ENCODE measurements at places on chromosomes 5 and 9. TPM values are rescaled to one million over a fixed set of nuclear protein-coding genes. Genes with fewer than 3 reads are reported as not detected.

DNA sequence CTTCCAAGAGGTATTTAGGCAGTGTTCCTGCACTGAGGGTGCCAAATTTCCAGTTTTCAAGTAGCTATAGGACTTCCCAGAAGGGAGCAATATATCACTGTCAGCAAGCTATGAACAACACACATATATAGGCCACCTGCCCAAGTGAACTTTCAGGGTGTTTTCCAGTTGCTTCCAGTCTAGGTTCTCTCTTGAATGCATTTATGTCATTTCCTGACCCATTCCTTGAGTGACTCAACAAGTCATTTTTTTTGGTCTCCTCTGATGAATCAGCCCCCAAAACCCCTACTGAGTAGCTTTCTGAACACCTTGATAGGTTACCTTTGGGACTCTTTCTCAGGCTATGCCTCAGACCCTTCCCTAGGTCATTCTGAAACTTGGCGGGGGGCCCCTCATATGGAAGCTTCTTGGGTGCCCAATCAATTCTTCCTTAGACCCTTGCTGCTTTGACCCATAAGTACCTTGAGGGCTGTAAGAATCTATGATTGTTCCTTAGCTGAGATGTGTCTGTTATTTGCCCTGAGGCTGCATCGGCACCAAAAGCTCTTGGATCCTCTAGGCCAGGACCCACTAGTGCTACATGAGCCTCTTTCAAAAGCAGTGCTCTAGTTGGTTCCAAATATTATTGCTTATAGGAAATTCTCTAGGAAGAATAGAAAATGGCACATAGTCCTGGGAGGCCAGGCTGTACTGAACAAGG lies 12.4 kb downstream of the DNAJB5 start:
- DNase-seq: no peak

- DNase-seq: no peak
These were observed 15.1 kb downstream of the RABGAP1 start for GRCh38 chr9:122955961-122956360.

- DNase-seq: no peak
These were observed 70.2 kb downstream of the KCNT1 start for GRCh38 chr9:135772056-135772646.

- no peak for DNase-seq
These were observed 257.6 kb upstream of the POU5F2 start for GRCh38 chr5:93998951-93999455.

Gene ESM1
- total RNA-seq: 0.37 TPM

DNA sequence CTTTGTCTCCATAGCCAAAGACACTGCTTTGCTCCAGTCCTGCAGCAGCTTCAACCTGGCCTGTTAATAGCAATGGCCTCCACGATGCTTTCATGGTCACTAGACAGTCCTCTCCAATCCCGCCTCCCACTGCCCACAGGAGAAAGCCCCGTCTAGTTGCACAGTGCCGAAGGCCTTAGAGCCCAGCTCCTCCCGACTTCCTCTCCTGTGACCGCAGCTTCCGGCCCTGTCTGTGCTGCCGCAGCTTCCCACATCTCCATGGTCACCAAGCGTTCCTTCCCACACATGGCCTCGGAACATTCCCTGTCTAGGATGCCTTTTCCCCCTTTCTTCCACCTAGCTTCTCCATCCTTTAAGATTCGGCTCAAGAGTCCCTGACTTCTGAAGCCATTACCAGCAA lies 23.4 kb downstream of the PCA3 start:
- DNase-seq: no peak

Gene HARS1
- total RNA-seq: 97.4 TPM

Gene OR13F1
- not detected for total RNA-seq

GRCh38 chr5:65103756-65104440 lies 335.2 kb downstream of the CWC27 start:
- DNase-seq: no peak

Gene CACNA1B
- total RNA-seq: not detected

DNA sequence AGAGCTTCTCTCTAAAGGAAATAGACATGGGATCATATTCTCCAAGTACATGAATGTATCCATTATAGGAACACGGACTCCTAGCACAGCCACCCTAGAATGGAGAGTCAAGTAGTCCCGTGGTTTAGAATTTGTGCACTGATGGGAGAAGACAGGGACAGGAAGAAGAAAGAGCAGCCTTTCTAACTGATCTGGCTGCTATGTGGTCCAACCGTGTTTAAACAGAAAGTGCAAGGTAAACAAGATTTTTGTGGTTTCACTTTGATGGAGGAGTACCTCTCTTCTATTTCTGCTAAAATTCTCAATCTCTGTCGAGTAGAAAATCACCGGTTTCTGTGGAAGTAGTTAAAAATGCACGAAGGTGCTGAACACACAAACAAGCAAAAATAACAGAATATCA lies 171.3 kb downstream of the ST8SIA4 start:
- no peak for DNase-seq

Gene EIF4E1B
- not detected for total RNA-seq

DNA sequence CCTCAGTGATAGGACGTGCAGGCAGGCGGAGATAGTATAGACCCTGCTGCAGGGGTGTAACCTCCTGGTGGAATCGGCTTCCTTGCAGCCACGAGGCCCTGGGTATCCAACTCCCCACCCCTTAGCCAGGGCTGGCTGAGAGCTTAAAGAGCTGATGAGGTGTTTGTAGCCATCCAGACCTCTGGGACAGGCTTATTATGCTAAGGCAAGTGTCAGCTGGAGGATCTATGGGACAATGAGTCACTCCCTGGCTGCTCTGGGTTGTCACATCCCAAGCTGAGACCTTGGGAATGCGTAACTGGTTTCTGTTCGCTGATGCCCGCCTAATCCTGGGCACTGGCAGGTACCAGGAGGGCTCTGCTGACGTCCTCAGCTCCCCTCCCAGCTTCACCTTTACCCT lies 38.9 kb downstream of the DAB2IP start:
- DNase-seq: no peak

GRCh38 chr5:2899311-2899710 lies 147.8 kb upstream of the IRX2 start:
- no peak for DNase-seq

GRCh38 chr5:74296685-74297408 lies 343.7 kb downstream of the ENC1 start:
- DNase-seq: no peak

- no peak for DNase-seq
These were observed 168.8 kb downstream of the PDE4D start for GRCh38 chr5:59724482-59725391.

GRCh38 chr5:82375488-82376244 lies 97.5 kb upstream of the RPS23 start:
- DNase-seq: no peak

DNA sequence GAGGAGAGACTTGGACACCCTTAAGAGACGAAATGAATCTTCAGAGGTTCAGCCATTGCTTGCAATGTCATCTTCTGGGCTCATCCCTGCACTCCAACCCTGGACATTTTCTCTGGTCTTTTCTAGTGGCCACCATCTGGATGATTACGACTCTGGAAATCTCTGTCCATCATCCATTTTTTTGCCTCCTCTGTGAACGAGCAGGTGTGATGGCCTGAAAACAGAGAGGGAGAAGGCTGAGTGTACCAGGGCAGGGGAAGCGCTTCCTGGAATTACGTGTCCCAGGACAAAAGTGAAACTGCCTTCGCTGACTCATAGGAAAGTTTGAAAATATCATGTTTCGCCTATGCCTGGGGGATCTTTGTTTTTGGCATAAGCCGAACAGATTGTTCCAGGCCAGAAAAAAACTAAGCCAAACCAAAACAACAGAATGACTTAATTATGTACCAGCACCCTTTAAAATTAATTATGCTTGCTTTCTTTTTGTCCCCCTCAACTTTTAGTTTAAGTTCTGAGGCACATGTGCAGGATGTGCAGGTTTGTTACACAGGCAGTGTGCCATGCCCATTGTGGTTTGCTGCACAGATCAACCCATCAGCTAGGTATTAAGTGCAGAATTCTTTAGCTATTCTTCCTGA lies 31.9 kb downstream of the ANKRD33B start:
- no peak for DNase-seq

- DNase-seq: no peak
These were observed 14.2 kb upstream of the IRF1 start for GRCh38 chr5:132504746-132505145.

Gene SLC45A2
- not detected for total RNA-seq

DNA sequence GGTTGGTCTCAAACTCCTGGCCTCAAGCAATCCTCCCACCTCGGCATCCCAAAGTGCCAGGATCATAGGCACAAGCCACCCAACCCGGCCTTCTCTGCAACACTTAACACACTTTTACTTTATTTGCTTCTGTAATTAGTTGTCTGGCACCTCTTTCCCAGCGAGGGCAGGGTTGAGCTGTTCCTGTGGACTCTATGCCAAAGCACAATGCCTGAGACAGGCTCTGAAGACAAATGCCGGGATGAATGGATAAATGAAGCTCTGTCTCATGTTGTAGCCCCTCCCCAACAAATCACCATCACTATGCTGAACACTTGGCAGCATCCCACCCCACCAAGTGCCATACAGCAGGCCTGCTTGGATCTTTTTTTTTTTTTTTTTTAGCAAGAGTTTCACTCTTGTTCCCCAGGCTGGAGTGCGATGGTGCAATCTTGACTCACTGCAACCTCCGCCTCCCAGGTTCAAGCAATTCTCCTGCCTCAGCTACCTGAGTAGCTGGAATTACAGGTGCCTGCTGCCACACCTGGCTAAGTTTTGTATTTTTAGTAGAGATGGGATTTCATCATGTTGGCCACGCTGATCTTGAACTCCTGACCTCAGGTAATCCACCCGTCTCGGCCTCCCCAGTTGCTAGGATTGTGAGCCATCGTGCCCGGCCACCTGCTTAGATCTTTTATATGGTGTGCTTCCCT lies 21.3 kb downstream of the GPX3 start:
- DNase-seq: no peak

- no peak for DNase-seq
These were observed 28.5 kb upstream of the HMCN2 start for GRCh38 chr9:130237076-130237475.

Gene FGFR4
- total RNA-seq: 0.42 TPM

All from CD8-positive, alpha-beta memory T cell (primary cell).